Activated CD4-positive, alpha-beta T cell treated with anti-CD3 and anti-CD28 coated beads, Interleukin-2, amount 10 ng/mL, durations not matched to agents 7 days and 5 days (primary cell): ENCODE measurements at places on chromosomes 4 and X.
A peak's percentile ranks its signal among the peaks of the same experiment; 100 is the strongest.

GRCh38 chr4:86221002-86221401, 138.9 kb downstream of the MAPK10 start:
- no peak for DNase-seq

DNA sequence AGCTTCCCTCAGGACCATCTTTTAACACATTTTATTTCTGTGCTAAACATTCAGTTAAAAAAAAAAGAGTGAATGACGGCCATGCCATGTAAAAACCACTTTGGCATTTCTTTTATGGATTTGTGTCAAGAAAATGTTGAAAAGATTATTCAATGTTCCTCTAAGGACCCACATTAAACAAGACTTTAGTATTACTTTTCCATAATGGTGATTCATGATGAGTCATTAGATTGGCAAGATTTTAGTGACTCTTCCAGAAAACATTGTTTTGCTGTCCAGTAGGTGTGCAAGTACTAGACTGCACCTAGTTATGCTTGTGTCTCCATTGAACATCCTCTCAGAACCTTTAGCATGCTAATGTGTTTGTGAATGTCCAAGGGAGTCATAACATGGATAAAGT, 748.6 kb downstream of the STPG2 start:
- DNase-seq: no peak

- DNase-seq: no peak
These were observed 100.3 kb downstream of the F11 start for GRCh38 chr4:186366326-186366725.

- DNase-seq: no peak
These were observed 153.3 kb upstream of the RPS6KA3 start for GRCh38 chrX:20420058-20420457.

GRCh38 chr4:38532908-38533499, 131.0 kb upstream of the KLF3 start:
- no peak for DNase-seq

- no peak for DNase-seq
These were observed 1290.1 kb downstream of the PCDH7 start for GRCh38 chr4:32010221-32010620.

GRCh38 chr4:10746371-10747171, 62.0 kb upstream of the CLNK start:
- no peak for DNase-seq

DNA sequence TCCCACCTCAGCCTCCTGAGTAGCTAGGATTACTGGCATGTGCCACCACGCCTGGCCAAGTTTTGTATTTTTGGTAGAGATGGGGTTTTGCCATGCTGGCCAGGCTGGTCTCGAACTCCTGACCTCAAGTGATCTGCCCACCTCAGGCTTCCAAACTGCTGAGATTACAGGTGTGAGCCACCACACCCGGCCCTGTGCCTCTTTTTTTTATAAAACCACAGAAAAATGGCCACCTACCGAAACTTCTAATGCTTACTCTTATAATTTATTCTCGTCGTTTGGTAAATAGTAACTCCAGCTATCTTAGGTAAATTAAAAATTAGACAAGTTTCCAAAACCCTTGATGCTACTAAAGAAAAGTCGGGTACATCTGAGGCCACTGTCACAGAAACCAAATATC, 54.4 kb downstream of the IRF2 start:
- DNase-seq: no peak

DNA sequence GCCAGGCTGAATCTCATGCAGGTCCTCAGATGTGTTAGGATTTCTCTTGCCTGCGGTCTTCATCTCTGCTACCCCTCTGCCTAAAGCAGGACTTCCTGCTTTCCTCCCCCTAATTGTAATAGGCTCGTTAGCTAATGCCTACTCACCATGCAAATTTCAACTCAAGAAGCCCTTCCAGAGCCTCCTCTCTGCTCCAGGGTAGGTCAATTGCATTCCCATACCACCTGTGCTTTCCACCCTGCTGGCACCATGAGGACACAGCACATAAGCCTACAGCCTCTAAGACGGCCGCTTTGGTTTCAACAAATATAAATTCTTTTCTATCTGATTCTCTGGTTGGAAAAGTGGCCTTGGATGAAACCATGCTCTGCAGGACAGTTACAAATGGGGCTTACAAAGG, 93.9 kb downstream of the QDPR start:
- no peak for DNase-seq

GRCh38 chr4:145125396-145125795, 27.3 kb downstream of the ABCE1 start:
- no peak for DNase-seq

GRCh38 chr4:4289597-4289940, 385 bp downstream of the LYAR start:
- no peak for DNase-seq

GRCh38 chr4:14863418-14864364, 138.6 kb upstream of the CPEB2 start:
- no peak for DNase-seq

- DNase-seq: no peak
These were observed 4.3 kb downstream of the CCNA2 start for GRCh38 chr4:121819216-121819965.

- no peak for DNase-seq
These were observed 188.9 kb upstream of the AFF2 start for GRCh38 chrX:148311544-148311943.

GRCh38 chrX:14673764-14674163, 144.4 kb downstream of the GLRA2 start:
- no peak for DNase-seq

- no peak for DNase-seq
These were observed 1.1 kb downstream of the PCYT1B start for GRCh38 chrX:24646006-24646405.

DNA sequence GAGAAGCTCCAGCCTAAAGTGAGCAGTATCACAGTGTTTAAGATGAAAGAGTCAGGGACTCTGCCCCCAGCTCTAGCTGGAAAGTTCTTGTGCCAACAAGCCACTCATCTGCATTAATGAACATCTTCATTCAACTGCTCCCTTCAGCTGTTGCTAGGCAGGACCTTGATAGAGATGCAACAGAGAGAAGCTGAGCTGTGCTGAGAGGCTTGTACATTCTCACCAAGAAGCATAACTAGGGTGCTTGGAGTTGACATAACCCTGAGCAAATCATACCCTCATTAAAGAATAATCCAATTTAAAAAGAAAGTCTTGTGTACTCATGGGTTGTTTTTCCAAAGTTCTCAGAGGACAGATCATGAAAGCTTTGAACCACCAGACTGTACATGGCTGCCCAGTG, 63.2 kb downstream of the ATXN3L start:
- no peak for DNase-seq

GRCh38 chr4:159137176-159137575, 34.3 kb downstream of the RAPGEF2 start:
- no peak for DNase-seq

- peak; percentile 12 for DNase-seq
These were observed 35.7 kb downstream of the ACE2 start for GRCh38 chrX:15564981-15565579.

GRCh38 chr4:16717266-16717970, 181.0 kb downstream of the LDB2 start:
- no peak for DNase-seq

DNA sequence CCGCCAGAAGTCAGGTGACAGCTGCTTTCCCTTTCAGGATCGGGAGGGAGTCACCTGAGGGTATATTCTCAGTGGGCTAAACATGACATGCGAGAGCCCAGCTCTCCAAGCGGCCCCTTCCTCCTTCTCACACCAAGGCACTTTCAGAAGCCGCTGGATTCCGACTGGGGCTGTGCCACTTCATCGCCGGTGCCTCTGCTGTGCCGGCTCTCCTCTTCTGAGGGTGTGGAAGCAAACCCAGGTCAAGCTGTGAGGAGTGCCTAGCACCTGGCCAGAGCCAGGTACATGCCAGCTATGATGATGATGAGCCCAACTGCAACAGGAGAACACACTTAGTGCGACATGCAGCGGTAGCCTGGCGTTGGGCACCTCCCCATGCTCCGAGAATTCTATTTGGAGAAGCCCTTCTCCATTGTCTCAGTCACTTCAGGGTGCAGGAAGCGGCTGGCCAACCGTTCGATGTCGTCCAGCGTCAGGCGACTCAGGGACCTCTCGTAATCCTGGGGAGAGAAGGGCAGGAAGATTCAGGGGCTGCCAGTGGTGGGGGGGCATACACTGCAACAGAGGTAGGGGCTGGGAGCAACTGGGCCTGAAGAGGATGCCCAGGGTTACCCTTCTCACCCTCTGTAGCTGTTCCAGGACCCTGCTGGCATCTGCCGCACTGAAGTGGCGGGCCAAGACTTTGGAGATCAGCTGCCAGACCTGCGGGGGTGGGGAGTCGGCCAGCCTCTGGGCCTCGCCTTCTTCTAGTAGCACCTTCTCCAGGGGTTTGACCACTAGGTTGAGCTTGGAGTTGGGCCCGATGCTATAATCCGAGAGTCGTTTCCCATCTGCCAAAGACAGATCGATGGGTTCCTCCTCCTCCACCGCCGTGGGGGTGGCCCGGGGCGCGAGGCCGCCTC, 1.0 kb downstream of the UBL4A start:
- no peak for DNase-seq

- no peak for DNase-seq
These were observed 353.3 kb downstream of the ARHGAP24 start for GRCh38 chr4:85828027-85828890.

GRCh38 chrX:145816601-145817315, 871 bp upstream of the SLITRK2 start:
- no peak for DNase-seq

- no peak for DNase-seq
These were observed 145.9 kb downstream of the PCDH19 start for GRCh38 chrX:100264200-100264599.

GRCh38 chrX:41142130-41142910, 57.1 kb downstream of the USP9X start:
- no peak for DNase-seq

GRCh38 chr4:532588-533317, 33.7 kb downstream of the PIGG start:
- DNase-seq: no peak

GRCh38 chr4:26682436-26682835, 98.6 kb downstream of the TBC1D19 start:
- no peak for DNase-seq

DNA sequence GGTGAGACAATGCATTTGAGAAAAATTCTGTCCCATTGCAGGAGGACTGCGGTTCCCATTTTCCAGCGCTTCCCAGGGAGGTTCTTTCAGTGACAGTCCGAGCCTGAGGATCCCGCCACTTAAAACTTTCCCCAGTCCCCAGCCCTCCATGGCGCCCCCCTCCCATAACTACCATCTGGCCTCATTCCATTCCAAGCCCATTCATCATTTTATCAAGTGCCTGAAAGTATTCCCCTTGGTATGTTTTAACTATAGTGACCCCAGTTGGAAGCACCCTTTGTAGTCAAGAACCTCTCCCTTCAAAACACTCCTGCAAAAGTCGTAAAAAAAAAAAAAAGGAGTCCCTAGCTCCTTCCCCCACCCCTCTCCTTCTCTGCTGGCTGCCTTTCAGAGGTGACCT, 1.2 kb downstream of the RASL11B start:
- DNase-seq: no peak

- peak; percentile 63 for DNase-seq
These were observed 21.7 kb upstream of the MTM1 start for GRCh38 chrX:150546711-150547153.

DNA sequence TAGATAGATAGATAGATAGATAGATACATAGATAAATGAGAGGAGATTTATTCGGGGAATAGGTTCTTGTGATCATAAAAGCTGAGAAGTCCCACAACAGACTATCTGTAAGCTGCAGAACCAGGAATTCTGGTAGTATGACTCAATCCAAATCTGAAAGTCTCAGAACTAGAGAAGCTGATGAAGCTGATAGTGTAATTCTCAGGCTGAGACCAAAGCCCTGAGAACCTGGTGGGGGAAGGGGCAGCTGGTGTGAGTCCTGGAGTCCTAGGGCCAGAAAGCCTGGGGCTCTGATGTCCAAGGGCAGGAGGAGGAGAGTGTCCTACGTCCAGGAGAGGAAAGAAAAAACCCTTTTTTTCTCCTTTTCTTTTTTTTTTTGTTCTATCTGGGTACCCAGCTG, 8.0 kb upstream of the BANK1 start:
- no peak for DNase-seq

- DNase-seq: no peak
These were observed 77.0 kb downstream of the LRP2BP start for GRCh38 chr4:185318679-185319078.

DNA sequence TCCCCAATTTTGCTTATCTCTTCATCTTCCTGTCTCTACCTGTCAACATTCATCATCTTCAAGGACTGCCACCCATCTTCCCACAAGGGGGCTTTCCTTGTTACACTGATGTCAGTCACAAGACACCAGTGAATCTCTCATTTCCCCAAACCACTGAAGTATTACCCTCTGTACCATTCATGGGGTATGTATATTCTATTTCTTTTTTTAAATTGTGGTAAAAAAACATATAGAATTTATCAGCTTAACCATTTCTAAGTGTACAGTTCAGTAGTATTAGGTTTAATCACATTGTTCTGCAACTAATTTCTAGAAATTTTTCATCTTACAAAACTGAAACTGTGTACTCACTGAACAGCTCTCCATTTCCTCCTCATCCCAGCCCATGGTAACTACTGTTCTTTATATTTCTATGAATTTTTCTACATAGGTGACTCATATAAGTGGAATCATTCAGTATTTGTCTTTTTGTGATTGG, 98.6 kb downstream of the LARP7 start:
- DNase-seq: no peak

- DNase-seq: no peak
These were observed 172.8 kb upstream of the EDNRA start for GRCh38 chr4:147307896-147308674.

- no peak for DNase-seq
These were observed 70.8 kb downstream of the RGS12 start for GRCh38 chr4:3363411-3364141.

DNA sequence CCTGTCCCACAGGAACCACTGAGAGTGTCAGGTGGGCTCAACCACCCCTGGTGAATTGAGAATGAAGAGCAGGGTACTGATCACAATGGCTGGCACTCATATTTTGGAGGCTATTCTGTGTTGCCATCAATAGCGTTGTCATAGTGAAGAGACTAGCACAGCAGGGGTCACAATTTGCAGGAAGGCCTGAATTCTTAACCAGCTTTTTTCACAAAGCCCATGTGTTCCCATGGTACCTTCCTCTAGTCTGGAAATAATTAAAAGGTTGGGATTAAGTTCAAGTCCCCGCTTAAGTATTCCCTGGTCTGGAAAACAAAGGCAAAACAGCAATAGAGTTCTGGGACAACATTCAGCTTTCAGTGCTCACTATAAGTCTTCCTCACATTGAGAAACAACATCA, 1051.7 kb downstream of the C4orf33 start:
- no peak for DNase-seq

- DNase-seq: no peak
These were observed 3.5 kb downstream of the EDA2R start for GRCh38 chrX:66635360-66635759.

GRCh38 chr4:147866532-147867271, 134.8 kb downstream of the ARHGAP10 start:
- peak; percentile 95 for DNase-seq
